ENCODE measurements at places on chromosomes 6 and 20.

DNA sequence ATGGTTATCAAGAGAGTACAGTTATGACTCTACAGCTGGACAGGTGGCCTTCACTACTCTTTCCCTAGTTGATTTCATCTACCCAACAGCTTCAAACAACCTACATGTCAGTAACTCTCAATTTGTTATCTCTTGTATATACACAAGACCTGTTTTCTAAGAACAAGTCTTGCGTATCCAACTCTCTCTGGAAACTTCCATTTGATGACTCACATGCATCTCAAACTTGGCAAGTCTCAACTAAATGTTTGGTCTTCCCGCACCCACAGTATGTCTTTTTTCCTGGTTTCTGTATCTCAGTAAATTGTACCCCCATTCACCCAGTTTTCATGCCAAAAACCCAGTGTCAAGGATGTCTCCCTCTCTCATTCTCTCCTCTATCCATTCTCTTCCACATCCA, 97.7 kb downstream of the BTBD9 start:
- no peak for DNase-seq

DNA sequence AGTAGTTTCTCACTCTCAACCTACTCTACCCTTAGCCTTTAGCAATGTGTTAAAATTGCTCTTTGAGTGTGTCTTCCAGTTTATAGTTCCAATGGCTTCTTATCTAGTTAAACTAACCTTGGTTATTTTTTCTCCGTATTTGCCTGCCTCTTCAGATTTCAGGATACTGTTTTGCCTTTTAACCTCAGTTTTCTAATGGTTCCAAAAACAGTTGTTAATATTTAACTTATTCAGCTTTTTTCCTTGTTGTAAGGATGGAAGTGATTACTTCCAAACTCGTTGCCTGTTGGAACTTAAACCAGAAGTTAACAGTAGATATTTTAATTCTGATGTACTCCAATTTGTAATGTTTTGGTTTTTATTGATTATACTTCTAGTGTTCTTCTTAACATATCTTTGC, 1574.9 kb downstream of the HACE1 start:
- no peak for DNase-seq

- no peak for DNase-seq
Measured at GRCh38 chr20:13338097-13338661, 117.1 kb downstream of the ISM1 start.

DNA sequence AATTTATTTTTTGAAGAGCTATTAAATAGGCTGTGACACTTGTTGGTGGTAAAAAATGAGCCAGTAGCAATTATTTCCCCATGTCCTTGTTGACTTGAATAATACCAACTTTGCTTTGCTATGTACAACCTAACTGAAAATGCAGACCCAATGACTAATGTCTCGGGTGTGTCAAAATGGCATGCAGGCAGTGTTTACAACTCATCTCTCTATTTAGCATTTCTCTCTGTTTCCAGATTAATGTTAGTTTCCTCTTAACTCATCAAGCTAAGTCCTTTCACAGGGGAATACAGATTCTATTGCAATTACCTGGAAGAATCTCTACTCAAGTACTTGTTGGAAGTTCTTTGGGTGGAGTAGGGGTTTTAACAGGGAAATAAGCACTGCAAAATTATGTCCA, 504.4 kb downstream of the BCKDHB start:
- DNase-seq: no peak

- peak; percentile 46 for DNase-seq
Measured at GRCh38 chr20:64084685-64085152, 521 bp upstream of the LKAAEAR1 start.

DNA sequence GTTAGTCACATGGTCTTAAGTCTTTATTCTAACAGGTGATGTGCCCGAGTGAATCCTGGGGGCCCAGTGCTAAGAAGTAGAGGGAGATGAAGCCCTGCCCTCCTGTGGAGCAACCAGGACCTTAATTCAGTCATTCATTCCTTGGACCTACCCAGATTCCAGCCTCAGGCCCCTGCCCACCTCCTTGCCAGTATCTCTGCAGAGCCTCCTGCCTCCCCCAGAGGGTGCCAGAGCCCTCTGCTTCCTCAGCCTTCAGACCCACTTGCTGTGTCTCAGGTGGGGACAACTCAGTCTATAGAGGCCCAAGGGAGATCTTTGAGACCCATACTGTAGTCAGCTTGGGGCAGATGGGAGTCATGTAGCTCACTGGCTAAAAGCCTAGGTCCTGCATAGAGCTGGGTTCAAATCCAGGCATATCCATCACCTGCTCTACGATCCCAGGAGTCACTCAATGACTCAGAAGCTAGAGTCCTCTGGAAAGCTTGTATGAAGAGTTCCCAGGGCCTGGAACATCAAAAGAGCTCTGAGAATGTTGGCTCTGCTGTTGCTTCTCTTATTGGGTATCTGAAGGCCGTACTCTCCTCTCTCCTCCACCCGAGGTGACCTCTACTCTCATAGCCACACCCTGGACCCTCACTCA, 3.9 kb upstream of the SIGLEC1 start:
- DNase-seq: peak; percentile 76

GRCh38 chr6:144588697-144589325, 303.7 kb downstream of the UTRN start:
- no peak for DNase-seq

- DNase-seq: no peak
Measured at GRCh38 chr20:51636123-51636522, 93.6 kb upstream of the NFATC2 start.

All from NCI-H524 (cell line).